ENCODE measurements at places on chromosomes 7 and 10.
A peak's percentile ranks its signal among the peaks of the same experiment; 100 is the strongest.

DNA sequence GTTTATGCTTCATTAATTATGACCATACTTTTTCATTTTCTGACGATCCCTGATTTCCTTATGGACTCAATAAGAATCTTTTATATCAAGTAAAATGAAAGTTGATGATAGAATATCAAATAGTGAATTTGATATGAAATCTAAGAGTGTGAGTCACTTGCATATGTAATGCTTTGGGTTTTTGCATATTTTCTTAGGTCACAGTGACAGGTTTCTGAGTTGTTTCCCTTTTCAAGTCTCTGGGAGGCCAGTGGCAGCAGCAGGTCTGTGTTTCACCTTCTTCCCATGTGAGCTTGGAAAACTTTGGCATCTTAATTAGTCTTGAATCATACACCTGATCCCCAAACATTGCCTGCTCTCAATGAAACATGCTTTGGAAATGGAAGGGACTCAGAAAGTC lies 34.7 kb upstream of the GJD4 start:
- DNase-seq = no peak

GRCh38 chr10:131081376-131081775 lies 230.1 kb downstream of the TCERG1L start:
- no peak for DNase-seq

GRCh38 chr10:25934621-25935139 lies 651 bp downstream of the MYO3A start:
- no peak for DNase-seq

DNA sequence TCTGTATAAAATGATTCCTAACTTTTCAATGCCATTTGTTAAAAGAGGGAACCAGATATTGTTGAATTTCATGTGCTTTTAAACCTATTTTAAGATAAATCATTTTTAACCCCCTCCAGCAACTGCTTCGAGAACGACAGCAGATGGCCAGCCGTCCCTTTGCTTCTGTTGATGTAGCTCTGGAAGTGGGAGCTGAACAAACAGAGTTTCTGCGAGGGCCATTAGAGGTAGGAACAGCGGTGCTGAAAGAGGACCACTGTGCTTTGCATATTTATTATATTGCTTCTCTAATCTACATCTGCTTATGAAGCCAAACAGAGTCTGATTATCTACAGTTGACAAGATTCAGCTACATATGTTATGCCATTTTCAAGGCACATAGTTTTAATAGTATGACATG lies 545.9 kb downstream of the GFRA1 start:
- DNase-seq = no peak

GRCh38 chr7:49791088-49791741 lies 17.8 kb downstream of the VWC2 start:
- DNase-seq = no peak

DNA sequence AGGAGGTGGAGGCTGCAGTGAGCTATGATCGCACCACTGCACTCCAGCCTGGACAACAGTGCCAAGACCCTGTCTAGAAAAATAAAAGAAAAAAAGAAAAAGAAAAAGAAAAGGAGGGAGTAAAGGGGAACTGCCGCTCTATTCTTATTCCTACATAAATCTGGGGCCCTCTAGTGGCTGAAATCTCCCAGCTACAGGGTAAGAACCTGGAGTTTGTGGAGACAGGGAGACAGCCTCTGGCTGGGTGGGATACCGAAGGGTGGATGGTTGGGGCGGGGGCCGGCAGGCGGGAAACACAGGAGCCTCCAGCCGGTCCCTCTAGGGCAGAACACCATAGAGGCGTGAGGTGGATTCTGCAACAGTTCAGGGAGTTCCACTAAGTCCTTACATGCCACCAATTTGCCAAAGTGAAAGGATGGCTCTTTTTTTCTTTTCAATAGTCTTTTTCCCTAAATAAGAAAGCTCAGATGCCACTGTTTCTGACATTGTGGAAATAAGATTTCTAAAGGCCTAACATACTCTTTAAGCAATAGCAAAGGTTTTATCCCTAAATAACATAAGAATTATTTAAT lies 117.3 kb downstream of the SVIL start:
- no peak for DNase-seq

DNA sequence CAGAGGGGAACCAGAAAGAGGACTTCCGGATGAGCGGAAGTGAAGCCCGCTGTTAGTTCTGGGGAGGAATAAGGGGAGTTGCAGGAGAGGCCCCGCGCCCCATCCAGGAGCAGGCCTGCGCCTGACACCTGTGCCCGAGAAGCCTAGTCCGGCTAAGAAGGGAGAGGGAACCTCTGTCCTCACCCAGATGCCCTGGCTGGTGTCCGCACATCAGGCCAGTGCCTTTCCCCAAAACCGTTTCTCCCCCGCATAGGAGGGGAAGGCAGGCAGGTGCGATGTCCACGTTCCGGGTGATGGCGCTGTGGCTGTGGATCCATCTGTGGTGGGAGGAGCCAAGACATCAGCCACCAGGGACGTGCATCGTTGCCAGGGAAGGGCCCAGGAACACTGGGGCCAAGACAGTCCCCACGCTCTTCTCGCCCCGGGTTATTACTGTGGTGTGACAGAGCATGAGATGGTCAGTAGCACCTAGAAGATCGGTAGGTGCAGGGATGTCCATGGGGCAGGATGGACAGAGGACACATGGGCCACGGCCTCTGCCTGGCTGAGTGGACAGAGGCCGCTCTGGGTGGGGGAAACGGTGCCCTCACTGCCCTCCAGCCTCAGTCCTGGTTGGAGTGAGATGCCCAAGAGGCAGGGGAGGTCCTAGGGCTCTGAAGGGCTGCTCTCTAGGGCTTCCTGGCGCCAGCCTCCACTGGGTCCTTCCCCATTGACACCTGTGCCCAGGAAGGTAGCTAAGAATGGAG lies 262.7 kb downstream of the CELF2 start:
- no peak for DNase-seq

- DNase-seq = no peak
Measured at GRCh38 chr10:122748496-122748895, 48.9 kb upstream of the C10orf120 start.

DNA sequence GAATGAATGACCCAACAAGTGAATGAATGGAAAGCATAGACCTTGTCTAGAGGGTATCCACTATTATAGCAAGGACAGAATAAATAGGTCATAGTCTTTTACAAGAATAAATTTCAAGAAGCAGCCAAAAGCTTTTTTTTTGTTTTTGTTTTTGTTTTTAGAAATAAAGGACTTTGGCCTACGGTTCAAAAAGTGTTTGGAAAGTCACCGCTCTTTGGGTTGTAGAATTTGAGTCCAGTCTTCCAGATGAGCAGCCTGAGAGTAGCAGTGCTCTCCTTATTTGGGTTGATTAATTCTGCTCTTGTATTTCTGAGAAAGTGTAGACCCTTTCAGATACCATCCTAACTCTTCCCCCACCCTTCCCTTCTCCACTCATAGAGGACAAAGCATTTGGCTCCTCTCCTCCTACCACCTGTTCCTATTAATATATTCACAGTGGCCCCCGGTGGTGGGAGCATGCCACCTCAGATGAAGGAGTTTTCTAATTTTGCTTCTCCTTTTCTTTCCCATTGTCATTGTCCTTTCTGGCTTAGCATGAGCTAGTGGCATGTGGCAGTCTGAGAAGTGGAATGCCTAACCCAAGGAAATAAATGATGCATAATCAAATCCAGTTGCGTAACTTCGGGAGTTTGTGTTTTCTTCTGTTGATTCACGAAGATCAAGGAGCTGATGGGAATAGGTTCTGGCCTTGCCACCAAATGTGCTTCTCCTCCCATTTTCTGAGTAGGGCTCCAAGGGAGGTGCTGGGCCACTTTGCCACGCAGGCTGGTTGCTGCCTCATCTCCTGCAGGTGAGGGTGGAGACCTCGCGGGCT lies 114.7 kb downstream of the CHN2 start:
- no peak for DNase-seq

DNA sequence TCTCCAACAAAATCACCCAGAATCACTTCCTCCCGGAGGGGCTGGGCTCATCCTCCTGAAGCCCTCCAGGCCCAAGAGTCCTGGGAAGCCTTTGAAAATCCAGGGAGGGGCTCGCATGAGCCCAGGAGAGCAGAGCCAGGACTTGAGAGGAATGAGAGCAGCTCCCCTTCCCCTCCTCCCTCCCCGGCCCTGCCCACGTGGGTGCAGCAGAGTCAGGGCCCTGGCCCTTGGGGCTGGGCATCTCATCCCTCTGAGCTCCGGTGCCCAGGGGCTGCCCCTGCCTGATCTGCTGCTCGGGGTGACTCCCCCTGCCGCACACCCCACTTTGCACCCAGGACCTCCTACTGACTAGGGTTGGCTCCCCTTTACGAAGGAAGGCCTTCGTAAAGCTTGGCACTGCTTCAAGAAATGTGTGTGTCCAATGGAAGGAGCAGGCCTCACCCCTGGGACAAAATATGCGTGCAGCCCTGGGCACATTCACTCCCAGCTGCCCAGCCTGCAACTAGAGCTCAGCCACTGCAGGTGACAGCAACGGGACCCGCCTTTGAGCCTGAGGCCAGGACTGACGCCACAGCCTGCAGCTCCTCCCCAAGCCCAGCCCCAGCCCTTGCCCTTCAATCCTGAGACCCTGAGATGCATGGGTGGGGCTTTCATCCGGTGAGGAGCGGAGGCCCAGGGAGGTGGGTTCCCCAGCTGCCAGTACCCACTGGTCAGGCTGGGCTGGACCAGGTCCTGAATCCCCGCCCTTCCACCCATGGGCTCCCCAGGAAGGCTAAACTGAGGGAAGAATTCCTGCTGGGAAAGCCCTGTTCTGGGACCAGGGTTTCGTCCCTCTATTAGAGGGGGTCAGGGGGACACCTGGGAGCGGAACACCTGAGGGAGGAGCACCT lies 21.8 kb downstream of the PWWP2B start:
- DNase-seq = no peak

- no peak for DNase-seq
Measured at GRCh38 chr7:87370660-87371180, 25.3 kb downstream of the CROT start.

GRCh38 chr10:15877836-15878576 lies 17.7 kb upstream of the MINDY3 start:
- no peak for DNase-seq

GRCh38 chr7:108417926-108418325 lies 38.3 kb downstream of the NRCAM start:
- no peak for DNase-seq

DNA sequence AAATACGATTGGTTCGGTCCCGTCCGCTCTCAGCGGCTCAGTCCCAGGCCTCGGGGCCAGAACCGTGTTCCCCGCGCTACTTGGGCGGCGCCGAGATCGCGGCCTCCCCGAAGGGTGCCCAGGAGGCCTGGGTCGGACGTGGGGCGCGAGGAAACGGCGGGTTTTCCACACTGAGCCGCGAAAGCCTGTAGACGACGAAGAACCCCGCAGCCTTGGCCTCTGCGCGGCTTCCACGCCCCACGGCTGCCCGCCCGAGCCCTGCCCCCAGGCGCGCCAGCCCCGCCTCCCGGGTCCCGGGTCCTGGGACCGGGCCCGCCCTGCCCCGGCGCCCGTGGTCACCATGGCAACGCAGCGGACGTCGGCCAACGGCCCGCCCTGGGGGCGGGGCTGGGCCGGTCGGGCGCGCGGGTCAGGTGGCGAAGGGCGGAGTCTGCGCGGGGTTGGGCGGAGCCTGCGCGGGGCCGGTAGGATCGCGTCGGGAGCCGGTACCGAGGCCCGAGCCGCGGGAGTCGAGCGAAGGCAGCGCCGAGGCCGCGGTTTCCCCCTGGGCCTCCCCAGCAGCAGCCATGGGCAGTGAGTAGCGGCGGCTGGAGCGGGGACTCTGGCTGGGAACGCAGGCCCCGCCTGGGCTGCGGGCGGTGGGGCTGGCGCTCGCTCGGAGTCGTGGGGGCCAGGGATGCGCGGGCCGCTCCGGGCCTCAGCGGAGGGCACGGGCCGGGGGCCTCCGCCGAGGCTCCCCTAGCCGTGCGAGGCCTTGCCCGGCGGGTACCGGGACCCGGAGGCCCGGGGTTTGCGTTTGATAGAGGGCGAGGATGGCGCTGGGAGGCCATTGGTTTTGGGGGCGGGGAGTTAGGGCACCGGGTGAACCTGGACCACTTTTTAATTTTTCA lies at the start of gene SEC61A2:
SEC61A2 (plus strand) TSS at position 456 of the 890 bp plus-strand sequence; CDS start at position 567, 111 bp downstream.
- DNase-seq = peak; percentile 98

DNA sequence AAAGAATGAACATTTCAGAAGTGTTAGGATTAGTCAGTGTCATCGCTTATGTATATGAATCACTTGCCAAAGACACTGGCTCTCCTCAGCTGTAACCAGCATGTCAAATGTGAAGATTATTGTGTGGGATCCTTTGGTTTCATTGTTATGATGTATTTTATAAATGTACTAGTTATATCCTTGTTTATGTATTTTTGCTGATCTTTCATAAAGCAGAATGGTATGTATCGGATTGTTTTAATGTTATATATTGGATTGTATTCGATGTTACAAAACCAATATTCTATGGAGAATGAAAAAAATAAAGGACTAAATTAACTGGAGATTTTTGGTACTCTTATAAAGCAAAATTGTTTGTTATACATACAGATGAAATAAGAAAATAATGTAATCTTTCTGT lies 49.2 kb downstream of the ACADSB start:
- no peak for DNase-seq

DNA sequence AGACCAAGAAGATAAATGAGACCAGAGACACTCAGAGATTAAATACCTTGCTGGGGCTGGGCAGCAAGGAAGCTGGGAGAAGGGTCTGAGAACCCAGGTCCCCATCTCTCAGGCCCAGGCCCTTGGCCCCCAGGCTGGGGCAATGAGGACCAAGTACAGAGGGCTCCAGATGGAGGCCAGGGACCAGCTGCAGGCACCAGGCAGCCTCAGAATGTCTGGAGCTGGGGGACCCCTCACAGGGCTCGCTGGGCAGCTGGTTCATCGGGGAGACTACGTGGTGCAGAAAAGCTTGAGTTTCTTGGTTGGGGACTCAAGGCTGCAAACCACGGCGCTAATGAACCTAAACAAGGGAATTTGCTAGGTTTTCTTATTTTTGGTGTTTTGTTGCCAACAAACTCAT lies 75.6 kb downstream of the PRKAG2 start:
- DNase-seq = no peak

DNA sequence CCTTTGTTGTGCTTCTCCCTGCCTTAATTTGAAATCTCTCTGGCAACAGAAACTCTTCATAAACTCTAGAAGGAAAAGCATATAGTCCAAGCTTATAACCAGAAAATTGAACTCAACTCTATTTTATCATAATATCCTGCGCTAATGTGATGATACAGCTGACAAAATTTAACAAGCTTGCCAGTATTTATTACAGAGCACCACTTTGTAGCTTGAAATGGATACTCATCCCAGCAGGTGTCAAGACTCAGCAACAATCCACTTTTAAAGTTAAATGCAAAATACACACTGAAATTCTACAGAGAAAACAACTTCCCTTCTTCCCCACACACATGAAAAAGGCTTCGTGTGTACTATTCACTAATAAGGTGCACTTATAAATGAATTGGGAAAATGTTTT lies 228.9 kb downstream of the AGMO start:
- DNase-seq = no peak

- DNase-seq = no peak
Measured at GRCh38 chr10:71401056-71401455, 4.3 kb downstream of the CDH23 start.
